ENCODE measurements at places on chromosomes 3 and 15.
A peak's percentile ranks its signal among the peaks of the same experiment; 100 is the strongest.

GRCh38 chr3:62604298-62604697 is 230.9 kb upstream of the FEZF2 start:
- DNase-seq = no peak

DNA sequence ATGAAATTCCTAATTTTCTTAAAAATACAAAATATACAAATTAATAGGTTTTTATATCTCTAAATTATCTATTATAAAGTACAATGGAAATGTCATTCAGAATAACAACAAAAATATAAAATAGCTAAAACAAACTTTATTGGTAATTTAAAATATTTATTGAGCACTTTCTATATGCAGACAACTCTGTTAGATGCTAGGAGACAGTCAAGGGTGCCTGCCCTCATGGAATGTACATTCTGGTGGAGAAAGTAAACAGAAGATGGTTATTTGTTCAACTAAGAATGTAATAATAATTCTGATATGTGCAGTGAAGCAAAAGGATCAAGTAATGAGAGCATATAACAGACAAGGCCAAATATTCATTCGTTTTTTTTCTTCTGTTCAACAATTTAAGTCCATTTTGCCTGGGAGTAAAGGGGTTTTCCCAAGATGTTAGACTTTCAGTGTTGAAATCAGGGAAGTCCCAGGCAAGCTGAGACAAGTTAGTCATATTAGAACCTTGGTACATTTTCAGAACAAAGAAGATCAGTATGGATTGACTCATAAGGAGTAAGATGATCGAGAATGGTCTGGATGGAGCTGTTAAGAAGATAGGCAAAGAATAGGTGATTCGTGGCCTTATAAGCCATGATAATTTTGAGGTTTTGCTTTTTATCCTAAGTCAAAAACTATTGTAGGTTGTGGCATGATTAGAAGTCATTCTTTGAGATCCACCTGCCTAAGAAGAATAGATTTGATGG is 150.2 kb upstream of the MLF1 start:
- no peak for DNase-seq

GRCh38 chr3:42043099-42043813 is 47.9 kb upstream of the TRAK1 start:
- DNase-seq = peak; percentile 86

- DNase-seq = no peak
These were observed 552.6 kb upstream of the GOLIM4 start for GRCh38 chr3:168648321-168648720.

DNA sequence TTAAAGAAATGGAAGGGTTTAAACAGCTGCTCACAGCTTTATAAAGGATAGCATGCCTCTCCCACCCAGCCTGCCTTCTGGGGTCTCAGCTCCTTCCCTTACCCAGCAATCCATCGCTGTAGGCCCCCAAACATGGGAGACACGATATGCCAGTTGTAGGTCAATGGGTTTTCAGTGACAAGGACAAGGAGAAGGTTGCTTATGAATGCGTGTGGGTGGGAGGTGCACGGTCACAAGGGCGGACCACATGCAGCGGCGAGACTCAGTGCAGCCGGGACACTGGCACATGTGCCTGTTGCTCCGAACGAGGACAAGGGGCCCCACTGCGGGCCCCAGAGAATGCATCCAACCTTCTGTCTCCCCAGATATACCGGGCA is 67.0 kb downstream of the MGLL start:
- DNase-seq = no peak

GRCh38 chr15:23806980-23807379 is 119.9 kb upstream of the NDN start:
- DNase-seq = no peak

- no peak for DNase-seq
These were observed 458.3 kb upstream of the CBLB start for GRCh38 chr3:106326941-106327695.

GRCh38 chr3:114974387-114974786 is 172.7 kb downstream of the ZBTB20 start:
- no peak for DNase-seq

DNA sequence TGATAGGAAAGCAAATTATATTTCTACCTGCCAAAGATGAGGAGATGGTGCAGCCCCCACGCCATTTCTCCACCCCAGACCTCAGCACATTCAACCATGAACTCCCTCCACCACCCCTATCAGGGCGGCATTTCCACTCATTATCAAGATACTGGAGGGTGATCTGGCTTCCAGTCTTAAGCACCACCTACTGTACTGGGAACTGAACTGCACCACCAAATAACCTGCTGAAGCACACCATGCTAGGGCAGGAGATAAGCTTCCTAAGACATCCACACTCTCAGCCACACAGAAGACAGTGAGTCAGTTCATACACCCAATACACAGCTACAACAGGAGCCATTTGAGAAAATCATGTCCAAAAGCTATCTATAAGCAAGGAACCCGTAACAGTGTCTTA is 98.8 kb downstream of the FGF7 start:
- no peak for DNase-seq

GRCh38 chr15:63109920-63110319 is 11.7 kb upstream of the LACTB start:
- DNase-seq = no peak

DNA sequence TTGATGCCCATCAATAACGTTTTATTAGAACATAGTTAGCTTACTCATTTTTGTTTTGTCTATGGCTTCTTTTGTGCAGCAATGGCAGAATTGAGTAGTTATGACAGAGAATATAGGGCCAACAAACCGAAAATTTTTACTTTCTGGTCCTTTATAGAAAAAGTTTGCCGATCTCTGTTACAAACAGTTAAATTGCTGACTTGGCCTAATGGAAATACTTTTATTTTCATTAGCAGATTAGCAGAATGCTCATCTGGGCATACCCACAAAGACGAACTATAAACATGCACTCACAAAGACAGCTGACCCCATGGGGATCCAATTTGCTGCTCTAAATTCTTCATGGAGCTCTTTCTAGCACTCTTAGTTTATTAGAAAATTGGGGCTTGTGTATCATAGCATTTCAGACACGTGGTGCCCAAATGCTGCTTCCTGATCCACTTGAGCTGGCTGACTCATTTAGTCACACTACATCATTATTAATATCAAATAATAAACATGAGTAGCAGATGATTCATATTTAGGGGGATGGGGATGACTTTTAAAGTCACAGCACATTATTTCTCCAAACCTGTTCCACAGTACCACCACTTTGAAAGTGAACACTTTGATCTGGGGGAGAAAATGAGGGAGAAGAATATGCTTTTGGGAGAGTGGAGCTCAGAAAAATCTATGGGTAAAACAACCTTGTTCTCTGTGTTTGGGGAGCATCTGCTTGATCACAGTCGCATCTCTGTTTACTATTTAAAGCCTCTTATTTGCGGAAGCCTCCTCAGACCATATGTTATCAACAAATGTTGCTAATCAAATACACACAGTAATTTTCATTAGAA is 228.1 kb upstream of the FEZF2 start:
- no peak for DNase-seq

DNA sequence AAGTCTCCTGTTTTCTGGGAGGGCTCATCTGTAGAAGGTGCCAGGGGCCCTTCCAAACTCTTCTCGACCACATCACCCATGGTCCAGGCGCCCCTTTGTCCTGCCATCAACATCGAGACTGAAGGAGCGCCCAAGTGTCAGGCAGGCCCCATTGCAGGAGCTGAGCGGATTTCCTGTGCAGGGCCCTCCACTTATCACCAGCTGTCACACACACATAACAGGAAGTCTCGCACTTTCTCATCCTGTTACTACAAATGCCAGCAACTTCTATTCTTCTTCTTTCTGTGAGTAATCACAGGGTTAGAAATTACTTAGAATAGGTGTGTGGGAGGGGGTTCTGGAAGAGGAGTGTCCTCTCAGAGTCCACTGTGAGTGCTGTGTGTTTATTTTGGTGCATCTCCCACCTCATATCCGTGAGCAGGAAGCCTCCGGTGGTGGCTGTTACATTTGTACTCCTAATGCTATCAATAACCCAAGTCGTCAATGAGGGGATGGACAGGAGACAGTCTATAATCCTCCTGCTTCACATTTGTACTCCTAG is at the start of gene KLHL6:
TSS of gene KLHL6 (minus strand) at position 166 of the 541 bp plus-strand sequence. CDS start at position 113, 53 bp downstream.
- no peak for DNase-seq

DNA sequence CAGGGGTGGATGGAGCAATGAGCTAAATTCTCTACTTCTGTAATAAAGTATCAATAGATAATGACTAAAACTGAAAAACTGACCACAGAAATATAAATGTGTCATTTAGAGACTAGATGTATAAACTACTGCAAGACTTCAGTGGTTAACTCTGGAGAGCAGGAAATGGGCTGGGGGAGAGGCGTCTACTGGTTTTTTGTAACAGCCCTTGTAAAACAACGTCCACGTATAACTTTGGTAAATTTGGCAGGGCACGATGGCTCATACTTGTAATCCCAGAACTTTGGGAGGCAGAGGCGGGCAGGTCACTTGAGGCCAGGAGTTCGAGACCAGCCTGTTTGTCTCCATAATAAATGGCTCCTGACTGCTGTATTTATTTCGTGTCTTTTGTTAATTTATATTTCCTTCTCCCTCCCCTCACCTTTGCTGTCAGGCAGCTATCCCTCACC is 12.5 kb downstream of the RAB27A start:
- DNase-seq = no peak

- no peak for DNase-seq
These were observed 38.3 kb upstream of the ATOSA start for GRCh38 chr15:52717481-52717880.

- no peak for DNase-seq
These were observed 447.2 kb downstream of the SHQ1 start for GRCh38 chr3:72401005-72401545.

DNA sequence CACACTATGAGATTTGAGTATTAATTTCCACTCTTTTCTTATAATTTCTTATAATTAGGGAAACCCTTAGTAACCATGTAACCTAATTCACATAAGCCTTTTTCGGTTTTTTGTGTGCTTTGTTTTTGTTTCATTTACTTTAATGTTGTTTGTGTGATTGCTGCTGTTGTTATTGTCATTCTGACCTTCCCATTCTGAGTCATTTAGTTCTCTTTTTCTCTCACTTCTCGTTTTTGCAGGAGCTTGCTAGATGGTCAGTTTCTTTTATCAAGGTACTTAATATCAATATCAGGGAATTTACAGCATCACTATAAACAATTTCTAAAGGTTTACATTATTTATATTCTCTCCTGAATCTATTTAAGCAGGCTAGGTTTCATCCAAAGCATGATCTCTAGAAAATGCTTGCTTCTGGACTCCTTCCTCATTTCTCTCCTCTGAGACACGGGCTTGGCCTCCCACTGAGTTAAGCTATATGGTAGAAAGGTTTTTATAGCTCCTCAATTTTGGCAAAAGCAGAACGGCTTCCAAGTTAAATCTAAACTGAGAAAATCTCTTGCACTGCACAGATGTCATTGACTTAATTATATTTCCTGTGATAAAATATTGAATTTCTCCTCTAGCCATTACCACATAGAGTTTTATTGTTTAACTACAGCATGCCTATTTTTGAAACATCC is 534.2 kb downstream of the NSUN3 start:
- no peak for DNase-seq

DNA sequence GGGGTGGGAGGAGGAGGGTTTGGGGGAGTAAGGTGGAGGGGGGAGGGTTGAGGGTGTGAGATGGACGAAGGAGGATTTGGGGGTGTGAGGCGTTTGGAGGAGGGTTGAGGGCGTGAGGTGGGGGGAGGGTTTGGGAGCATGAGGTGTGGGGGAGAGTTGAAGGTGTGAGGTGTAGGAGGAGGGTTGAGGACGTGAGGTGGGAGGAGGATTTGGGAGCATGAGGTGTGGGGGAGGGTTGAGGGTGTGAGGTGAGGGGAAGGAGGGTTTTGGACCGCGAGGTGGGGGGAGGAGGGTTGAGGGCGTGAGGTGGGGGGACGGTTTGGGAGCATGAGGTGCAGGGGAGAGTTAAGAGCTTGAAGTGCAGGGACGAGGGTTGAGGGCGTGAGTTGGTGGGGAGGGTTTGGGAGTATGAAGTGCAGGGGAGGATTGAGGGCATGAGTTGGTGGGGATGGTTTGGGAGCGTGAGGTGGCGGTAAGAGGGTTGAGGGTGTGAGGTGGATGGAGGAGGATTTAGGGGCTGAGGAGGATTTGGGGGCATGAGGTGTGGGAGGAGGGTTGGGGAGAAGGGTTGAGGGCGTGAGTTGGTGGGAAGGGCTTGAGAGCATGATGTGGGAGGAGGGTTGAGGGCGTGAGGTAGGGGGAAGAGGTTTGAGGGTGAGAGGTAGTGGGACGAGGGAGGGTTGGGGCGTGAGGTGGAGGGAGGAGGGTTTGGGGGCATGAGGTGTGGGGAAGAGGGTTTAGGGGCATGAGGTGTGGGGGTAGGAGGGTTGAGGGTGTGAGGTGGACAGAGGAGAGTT is 1.2 kb downstream of the MLF1 start:
- no peak for DNase-seq

GRCh38 chr15:42194513-42194912 is 13.6 kb downstream of the VPS39 start:
- DNase-seq = no peak

DNA sequence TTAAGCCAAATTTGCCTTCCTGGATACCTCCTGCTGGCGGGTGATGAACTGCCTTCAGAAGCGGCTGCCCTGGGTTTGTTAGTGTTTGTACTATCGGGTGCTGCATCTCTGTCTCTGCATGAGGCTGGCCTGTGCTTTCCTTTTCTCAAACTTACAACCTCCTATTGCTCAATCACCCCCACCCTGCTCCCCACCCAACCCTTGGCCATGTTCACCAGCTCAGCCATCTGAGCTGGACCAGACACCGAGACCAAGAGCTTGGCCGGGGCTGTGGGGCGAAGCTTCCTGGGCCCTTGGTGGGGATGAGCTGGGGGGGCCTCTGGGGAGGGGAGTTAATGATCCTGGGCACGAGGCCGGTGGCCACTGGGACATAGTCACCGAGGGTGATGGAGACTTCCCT is 16.8 kb upstream of the FBLN2 start:
- no peak for DNase-seq

DNA sequence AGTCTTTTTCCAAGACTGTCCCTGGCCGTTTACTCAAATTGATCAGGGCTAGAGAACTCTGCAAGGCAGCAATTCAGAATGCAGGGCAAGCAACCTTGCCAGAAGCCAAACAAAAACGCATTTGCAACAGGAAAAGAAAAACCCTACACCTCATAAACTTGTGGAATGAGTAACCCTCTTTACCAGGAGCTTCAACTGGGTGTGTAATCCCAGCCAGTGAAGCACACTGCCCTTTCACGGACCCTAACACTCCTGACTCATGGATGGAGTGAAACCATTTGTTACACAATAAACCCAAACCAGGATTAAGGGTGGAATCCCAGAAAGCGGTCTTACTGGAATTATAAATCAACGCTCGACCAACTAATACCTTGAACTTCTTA is 14.8 kb upstream of the LDHAL6B start:
- DNase-seq = no peak

DNA sequence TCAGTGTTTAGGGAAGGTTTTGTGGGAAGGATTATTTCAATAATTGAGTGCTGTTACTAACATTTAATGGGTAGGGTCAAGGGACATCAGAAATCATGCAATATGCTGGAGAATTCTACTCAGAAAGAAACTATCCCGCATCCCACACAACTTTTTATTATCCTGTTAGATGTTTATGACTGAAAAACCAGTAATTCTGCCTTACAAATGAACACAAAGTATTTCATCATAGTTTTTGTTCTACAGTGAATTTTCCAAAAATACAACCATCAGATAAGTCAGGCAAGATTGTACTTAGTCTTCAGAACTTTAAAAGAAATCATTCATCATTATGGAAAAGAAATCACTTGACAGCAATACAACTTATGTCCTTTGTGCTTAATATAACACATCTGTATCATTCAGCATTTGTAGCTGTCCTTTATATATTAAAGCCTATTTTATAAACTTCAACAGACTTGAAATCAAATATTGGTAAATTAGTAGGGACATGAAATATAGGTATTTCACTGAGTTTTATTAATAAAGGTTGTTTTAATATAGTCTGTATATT is 61.9 kb downstream of the TRPM7 start:
- DNase-seq = no peak

GRCh38 chr15:47461652-47462141 is 255.6 kb upstream of the SEMA6D start:
- no peak for DNase-seq
